ENCODE measurements at places on chromosomes 7 and 10.

GRCh38 chr7:158020706-158021095, 566.9 kb downstream of the PTPRN2 start:
- DNase-seq, result no peak

- DNase-seq, result no peak
These were observed 201.8 kb downstream of the CELF2 start for GRCh38 chr10:11219431-11219830.

DNA sequence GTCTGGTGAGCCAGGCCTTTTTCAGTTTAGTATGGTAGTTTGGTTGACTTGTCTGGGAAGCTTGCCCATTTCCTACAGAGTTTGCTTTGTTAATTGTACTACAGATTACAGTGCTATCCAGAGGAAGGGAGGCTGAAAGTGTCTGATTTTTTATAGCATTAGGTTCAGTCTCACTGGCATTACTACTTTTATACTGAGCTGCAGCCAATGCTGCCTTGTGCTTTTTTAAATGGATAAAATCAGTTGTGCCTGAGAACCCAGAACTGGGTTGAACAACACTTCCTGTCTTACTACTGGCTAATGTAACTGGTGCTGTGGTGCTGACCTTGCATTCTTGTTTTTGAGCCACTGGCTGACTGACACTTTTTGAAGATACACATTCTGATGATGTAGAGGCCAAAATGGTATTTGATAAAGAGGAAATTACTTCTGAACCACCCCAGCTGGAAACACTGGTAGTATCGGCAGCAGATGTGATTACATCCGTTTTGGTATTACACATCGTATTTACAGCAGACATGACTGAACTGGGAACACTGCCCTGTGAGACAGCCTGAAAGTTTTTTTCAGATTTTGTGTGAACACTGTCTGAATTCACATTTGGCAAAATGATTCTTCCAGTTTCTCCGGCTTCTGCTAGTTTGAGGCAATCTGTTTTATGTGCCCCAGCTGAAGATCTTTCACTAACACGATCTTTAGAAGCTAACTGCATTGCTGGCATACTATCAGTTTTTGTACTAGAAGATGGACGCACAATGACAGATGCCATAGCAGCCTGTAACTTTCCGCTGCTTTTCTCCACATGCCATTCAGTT, 74.1 kb downstream of the NRBF2 start:
- DNase-seq, result no peak

- DNase-seq, result no peak
These were observed 23.0 kb downstream of the PTPRN2 start for GRCh38 chr7:158564663-158565035.

- no peak for DNase-seq
These were observed 33.9 kb downstream of the CYCS start for GRCh38 chr7:25091176-25091575.

GRCh38 chr7:50210706-50211115, 93.8 kb upstream of the IKZF1 start:
- DNase-seq, result no peak

DNA sequence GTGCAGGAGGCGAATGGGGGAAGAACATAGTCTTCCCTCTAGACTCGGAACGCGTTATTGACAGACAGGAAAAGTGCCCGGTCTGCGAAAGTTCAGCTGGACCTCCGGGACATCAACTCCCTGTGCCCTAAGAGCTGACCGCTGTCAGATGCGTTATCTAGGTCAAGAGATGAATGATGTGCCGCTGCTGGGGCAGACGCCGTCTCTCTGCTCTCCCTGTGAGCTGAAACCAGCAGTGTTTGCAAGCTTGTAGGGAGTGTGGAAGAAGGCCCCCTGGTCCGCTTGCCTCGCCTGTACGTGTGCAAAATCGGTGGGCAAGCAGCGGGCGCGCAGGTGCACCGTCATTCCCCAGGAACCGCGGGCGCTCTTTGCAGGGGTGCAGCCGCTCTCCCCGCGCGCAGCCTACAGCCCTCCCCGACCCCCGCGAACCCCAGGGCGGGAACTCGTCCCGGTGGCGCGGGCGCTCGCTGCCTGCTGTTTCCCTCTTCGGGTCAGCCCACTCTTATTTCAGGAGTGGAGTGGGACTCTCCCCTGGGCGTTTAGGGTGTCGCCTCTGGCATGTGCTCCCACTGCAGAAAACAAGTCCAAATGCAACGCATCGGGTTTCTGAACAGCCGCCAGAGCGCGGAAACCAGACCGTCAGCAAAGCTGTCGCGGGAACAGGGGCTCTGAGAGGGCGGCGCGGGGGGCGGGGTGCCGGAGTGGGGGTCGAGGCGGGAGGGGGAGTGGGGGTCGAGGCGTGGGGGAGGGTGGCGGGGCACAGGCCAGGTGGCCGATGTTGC, 1.8 kb upstream of the PFKFB3 start:
- DNase-seq, result peak; percentile 33

GRCh38 chr7:116542618-116543017, 17.8 kb downstream of the CAV1 start:
- DNase-seq, result no peak

DNA sequence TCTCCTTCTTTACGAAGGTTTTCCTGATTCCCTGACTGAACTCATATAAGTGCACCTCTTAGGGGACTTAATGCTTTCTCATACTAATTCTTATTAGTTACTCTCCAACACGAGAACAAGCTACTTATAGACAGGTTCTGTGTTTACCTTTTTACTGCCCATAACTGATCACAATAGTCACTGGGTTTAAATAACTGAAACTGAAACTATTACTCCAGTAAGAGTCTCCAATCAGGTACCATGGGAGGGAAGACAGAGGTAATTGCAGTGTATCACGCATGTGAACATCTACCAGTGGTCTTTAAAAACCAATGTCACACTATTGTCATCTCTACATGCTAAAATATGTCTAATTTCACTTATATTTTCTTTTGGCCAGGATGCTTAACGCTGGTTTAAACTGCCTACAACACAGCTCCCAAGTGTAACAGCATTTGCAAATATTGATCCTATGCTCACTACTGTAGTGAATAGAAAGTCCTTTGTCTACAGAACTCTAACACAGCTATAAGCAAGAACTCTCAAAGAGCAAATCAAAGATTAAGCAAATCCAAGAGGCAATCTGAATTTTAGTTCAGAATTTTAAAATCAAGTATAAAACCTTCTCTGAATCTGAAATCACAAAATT, 3.6 kb downstream of the GDI2 start:
- no peak for DNase-seq

- DNase-seq, result no peak
These were observed 44.3 kb downstream of the NUDCD3 start for GRCh38 chr7:44445986-44446671.

Data from activated CD4-positive, alpha-beta T cell treated with anti-CD3 and anti-CD28 coated beads for 4 hours (primary cell).